ENCODE measurements at places on chromosomes 5 and 9.

- DNase-seq: no peak
Measured at GRCh38 chr5:432201-432927, 10.6 kb upstream of the EXOC3 start.

DNA sequence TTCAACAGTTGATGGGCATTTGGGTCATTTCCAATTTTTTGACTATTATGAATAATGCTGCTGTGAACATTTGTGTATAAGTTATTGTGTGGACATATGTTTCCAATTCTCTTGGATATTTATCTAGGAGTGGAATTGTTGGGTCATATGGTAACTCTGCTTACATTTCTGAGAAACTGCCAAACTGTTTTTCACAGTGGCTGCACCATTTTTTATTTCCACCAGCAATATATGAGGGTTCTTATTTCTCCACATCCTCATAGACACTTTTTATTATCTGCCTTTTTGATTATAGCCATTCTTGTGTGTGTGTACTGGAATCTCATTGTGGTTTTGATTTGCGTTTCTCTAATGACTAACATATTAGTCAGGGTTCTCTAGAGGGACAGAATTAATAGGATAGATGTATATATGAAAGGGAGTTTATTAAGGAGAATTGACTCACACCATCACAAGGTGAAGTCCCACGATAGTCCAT, 14.7 kb upstream of the MED27 start:
- DNase-seq: no peak

GRCh38 chr5:107431998-107432397, 238.7 kb downstream of the EFNA5 start:
- DNase-seq: no peak

- DNase-seq: no peak
Measured at GRCh38 chr5:912280-913091, 19.8 kb downstream of the TRIP13 start.

- DNase-seq: no peak
Measured at GRCh38 chr9:119148855-119149254, 220.4 kb downstream of the BRINP1 start.

GRCh38 chr5:141208478-141208877, at the start of gene PCDHB12:
Gene PCDHB12, plus strand, starts transcription at chr5:141208719. Its CDS starts 189 bp downstream, at chr5:141208908.
- DNase-seq: no peak

- DNase-seq: no peak
Measured at GRCh38 chr9:83185488-83186154, 122.7 kb upstream of the RASEF start.

- DNase-seq: no peak
Measured at GRCh38 chr5:79488775-79489174, 25.2 kb downstream of the HOMER1 start.

DNA sequence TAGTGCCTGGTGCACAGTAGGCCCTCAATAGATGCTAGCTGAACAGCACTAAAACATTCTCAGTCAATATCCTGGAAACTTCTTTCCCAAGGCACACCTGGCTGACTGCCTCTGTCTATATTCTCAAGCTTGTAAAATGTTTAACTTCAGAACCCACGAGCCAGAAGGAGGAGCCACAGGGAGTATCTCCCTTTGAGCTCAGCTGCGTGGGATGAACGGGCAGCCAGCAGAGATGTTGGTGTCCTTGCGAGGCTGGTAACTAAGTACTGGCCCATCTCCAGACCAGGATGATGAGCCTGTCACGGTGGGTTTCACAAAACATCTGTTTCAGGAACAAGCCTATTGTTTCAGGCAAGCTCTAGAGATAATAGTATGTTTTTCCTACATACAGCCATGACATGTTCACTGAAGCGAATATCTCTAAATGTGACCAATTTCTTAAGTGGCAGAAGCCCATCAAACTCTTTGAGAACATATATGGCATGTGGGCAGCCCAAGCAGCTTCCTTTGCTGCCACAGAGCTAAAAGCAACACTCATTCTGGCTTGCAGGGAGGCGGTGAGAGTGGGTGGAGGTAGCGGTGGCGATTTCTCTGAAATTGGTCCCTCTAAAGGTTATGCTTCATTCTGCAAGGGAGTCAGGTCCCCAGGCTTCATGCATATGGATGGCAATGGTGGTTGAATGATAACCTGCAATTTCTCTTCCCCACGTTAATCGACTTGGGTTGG, 206.2 kb downstream of the TTLL11 start:
- no peak for DNase-seq

GRCh38 chr5:54173251-54173650, 137.1 kb downstream of the ARL15 start:
- DNase-seq: no peak

DNA sequence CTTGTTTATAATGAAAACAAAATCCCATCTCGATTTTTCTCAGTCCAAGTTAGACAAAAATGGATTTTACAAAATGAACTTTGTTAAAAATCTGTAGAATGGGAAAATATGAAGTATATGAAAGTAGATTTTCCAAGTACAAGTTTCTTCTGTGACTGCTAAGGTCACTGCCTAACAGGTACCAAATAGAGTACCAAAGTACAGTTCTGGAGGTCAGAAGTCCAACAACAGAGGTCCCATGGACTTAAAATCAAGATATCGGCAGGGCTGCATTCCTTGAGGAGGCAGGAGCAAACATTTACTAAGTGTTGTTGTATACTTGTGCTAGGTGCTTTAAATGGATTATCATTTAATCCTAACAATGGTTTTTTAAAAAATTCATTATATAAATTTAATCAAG, 5.9 kb downstream of the YTHDC2 start:
- DNase-seq: no peak

GRCh38 chr9:27391040-27391895, 94.3 kb upstream of the EQTN start:
- DNase-seq: no peak

GRCh38 chr5:103895738-103896137, 333.1 kb upstream of the NUDT12 start:
- DNase-seq: no peak

- DNase-seq: no peak
Measured at GRCh38 chr5:174309131-174309795, 263.8 kb downstream of the NSG2 start.

- DNase-seq: no peak
Measured at GRCh38 chr5:100575815-100576214, 40.6 kb downstream of the FAM174A start.
